Activated CD8-positive, alpha-beta memory T cell treated with anti-CD3 and anti-CD28 coated beads, Interleukin-2, amount 50 U/mL, for 48 hours (primary cell): ENCODE measurements at places on chromosomes 1 and 21.

GRCh38 chr1:88892357-88892877 is 1.1 kb upstream of the GTF2B start:
- DNase-seq: no peak

DNA sequence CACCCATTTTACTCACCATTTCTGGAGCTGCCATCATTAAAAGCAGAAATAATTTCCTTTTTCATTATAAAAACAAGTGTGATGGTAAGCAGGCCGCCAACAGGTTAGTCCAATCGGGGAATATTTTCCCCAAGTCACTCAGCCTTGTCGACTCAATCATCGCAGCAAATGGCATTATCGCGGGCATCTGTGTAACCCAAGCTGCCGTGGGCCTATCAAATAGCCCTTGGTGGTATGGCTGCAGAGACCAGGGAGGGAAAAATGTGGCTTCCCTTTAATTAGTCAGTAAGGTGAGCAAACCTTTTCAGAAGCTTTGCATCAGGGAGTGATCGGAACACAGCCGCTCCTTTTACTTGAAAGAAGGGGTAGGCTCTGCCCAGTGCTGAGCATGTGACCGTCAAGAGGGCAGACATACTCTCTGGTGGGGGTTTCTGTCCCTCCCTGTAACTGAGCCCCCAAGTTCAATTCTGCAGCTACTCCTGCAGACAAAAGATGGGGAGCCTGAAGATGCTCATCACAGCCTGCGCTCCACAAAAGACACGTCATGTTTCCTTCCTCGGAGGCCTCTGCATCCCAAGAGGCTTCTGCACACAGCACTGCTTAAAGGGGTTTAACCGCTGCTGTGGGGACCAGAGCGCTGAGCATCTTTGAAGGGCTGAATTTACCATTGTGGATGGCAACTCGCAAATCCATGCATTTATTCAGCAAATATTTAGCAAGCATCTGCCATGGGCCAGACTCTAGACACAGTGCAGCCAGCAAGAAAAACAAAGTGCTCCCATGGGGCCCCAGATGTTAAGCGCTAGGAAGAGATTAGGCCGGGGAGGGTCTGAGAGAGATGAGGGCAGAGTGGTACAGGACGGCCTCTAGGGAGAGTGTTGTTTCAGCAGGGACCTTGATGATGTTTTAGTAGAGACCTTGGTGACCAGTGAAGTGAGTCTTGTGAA is 1.2 kb upstream of the TMPRSS3 start:
- DNase-seq: no peak

DNA sequence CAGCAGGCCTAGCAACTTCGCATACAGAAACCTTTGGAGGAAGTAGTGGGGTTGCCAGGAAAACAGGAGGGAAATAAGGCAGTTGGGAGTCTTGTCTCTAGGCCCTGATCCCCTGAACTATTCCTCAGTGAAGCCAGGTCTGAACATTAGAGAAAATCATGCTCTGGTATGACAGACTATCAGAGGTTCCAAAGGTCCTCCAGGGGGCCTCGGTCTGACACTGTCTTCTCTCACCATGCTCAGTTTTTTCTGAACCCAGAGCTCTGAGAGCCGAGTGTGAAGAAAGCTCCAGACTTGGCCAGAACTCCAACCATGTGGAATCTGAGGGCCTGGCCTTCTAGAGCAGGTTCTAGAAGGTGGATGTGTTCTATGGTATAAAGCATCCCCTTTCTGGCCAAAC is 4.0 kb downstream of the TOMM40L start:
- no peak for DNase-seq

GRCh38 chr1:66396212-66396890 is 137.6 kb upstream of the SGIP1 start:
- DNase-seq: no peak

DNA sequence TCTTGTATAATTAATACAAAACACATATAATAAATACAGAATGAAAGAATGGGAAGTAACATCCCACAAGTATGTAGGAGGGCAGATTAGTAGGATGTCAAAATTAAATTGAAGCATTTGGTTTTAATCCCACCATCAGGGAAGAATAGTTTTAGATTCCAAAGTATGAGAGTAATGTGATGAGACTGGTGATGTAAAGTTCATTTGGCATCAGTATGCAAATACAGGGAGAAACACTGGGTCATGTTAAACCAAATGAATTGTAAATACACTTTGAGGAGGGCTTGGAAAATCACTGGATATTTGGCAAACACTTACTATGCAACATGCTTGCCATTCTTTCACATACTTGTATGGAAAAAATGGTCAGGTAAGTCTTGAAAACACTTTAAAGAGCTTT is 358.8 kb downstream of the DPYD start:
- DNase-seq: no peak

DNA sequence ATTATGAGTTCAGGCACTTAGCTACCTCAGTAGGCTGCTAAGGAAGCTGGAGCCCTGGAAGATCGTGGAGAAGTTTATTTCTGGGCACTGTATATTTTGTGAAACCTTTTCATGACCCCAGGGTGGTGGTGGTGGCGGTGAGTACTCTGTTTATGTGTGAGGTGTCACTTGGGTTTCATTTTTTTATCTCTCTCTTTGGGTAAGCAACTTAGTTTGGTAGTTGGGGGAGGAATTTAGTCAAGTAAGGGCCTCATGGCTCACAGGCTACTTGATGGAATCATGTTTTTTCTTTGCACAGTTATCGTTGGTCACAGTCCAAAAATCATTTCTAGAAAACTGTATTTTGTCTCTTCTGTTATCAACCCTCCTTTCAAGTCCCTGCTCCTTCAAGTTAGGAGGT is 33.9 kb downstream of the C1orf141 start:
- no peak for DNase-seq

DNA sequence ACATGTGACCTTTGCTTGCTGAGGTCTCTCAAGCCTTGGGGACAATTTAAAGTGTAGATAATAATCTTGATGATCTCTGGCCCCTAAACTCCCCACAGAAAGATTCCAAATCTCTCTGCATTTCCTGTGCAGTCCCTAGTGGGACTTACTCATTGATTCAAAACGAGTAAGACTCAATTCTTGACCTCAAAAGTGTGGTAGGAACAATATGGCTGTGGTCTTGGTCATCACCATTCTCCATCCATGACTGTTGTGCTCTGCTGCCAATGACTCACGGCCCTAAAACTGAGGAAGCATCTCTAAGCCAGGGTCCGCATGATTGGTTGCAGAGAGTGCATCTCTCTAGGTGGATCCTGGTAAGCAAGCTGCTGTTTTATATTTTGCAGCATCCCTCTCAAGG is 268.0 kb downstream of the PTGER3 start:
- DNase-seq: no peak

DNA sequence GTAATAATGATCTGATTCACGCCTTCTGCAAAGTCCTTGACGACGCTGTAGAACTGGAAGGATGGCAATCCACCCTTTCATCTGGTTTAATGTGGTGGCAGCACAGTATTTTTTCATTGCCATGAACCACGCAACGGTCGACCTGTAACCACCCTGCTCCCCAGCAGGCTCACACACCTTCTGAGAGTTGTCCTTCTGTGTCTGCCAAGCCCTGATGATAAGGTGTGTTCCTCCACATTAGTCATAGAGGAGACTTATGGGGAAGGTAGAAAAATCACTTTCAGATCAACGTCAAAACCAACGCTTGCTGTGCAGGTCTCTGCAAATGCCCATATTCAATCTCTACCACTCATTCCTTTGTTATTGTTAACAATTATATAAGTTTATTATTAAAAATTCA is 328.7 kb downstream of the SIPA1L2 start:
- DNase-seq: no peak

GRCh38 chr1:206590025-206590758 is 22.1 kb downstream of the EIF2D start:
- no peak for DNase-seq

DNA sequence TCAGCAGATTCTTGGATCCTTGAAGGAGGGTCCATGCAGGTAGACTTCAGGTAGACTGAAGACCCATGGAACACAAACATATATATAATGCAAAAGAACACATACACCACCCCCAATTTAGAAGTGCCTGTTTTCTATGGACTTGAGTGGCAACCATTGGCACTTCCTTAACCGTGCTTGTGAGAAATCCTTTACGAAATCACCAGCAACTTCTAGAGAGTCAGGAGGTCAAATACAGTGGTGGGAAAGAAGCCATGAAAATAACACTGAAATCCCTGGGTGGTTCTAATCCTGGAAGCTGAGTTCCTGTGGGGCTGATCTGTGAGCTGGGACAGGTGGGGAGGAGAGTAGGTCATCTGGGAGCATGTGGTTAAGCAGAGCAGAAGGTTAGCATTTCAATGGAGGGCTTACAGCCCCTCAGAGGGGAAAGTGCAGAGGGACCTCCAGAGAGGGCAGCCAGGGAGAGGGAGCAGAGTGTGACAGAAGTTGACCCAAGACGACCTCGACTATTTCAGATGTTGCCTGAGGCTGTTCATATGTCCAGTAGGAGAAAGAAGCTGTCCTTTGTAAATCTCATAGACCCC is 13.0 kb upstream of the IL10 start:
- no peak for DNase-seq

- DNase-seq: no peak
These were observed 144.2 kb downstream of the KCNK2 start for GRCh38 chr1:215226757-215227156.

GRCh38 chr1:31111290-31111951 is 45.9 kb upstream of the PUM1 start:
- DNase-seq: no peak

DNA sequence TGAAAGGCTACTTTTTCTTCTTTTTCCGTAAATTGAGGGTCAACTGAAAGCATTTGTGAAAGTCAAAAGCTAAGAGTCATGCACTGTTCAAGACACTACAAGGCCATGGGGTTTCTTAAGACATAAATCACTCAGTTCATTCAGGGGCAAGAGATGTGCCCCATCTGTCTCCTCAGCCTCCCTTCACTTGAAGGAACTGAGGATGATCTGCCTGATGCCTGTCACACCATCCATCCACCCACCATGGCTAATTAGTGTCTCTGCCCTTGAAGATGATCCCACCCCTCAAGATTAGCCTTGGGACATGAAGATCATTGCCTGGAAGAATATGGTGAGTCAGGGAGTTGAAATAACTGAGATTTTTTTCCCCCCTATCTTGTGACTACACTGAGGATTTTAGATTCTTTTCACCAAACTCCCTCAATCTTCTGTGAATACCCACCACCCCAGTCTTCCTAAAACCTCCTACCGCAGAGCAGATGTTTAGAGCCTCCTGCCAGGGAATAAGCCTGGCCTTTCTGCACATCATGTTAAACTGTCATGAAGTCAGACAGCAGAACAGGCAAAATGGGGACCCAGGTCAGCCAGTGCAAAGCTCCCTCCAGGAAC is 88.6 kb upstream of the LMO4 start:
- DNase-seq: no peak

DNA sequence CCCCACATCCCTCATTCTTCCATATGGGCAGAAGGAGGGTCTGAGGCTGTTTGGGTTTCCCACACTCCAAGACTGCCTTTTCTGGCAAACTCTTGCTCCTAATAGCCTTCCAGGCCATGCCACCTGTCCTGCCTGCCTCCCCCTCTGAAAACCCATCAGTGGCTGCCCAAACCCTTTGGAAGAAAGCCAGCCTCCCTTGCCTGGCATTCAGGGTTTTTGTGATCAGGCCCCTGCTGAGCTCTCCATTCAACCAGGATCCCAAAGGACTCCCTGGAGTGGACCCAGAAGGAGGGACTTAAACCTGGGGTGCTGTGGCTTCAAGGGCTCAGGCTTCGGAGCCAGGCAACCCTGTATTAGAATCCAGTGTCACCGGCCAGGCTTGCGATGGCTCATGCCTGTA is 4.2 kb upstream of the GUCA2A start:
- no peak for DNase-seq

DNA sequence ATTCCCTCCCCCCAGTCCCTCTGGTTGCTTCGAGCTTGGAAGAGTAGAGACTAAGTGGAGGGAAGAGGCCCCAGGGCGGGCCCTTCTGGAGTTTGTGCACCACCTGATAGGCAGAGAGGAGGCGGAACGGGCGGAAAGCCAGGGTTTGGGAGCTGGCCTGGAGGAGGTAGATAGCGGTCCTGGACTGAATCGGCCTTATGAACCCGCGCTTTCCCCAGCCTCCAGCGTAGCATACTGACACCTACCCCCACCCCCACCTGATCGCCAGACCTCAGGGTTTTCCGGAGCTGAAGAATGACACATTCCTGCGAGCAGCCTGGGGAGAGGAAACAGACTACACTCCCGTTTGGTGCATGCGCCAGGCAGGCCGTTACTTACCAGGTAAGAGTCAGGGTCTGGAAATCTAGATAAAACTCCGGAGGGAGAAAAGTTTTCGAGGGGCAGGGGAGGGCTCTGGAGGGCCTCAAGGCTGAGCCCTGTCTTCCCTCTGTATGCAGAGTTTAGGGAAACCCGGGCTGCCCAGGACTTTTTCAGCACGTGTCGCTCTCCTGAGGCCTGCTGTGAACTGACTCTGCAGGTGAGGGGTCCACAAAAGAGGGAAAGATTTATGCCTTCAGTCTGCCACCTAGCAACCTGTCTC is 705 bp downstream of the UROD start:
- peak; percentile 78 for DNase-seq

- no peak for DNase-seq
These were observed 40.9 kb upstream of the SLC6A9 start for GRCh38 chr1:44072204-44072603.

DNA sequence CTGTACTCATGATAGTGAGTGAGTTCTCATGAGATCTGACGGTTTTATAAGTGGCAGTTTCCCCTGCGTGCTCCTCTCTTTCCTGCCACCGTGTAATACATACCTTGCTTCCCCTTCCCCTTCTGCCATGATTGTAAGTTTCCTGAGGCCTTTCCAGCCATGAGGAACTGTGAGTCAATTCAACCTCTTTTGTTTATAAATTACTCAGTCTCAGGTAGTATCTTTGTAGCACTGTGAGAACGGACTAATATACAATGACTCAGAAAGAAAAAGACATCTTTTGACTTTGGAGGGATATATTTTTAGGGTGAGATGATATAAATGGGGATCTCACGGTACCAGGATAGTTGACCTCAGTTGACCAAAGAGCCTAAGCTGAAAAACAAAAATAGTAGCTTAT is 74.7 kb upstream of the BACH1 start:
- DNase-seq: no peak

GRCh38 chr21:38272215-38272614 is 15.4 kb downstream of the KCNJ15 start:
- DNase-seq: no peak

DNA sequence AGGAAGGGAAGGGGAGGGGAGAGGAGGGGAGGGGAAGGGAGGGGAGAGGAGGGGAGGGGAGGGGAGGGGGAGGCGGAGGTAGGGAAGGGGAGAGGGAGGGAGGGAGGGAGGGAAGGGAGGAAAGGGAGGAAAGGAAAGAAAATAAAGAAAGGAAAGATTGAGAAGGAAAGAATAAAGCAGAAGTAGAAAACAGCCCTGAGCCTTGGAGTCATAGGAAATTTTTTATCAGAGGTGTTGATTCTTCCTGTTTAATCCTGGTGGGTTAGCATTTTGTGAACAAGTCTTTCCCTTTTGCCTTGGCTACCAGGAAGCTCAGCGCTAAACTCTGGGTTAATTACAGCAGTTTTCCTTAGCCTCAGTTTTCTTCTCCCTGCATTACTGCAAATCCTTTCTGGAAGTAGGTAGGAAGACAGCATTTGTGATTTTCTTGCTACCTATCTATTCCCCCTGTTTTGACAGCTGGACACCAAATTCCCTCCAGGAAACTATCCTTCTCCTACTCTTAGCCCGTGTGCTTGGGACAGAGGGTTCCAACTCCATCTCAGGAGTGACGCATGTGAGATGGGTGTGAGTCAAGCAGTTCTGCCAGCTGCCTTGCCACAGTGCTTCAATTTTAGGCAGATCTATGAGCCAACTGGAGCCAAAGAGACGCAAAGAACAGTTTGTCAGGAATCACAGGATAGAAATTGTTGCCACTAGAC is 26.9 kb downstream of the TOMM20 start:
- DNase-seq: no peak
